Caki2 (cell line): ENCODE measurements at places on chromosomes 16 and 17. TPM values are rescaled to one million over a fixed set of nuclear protein-coding genes. Genes with fewer than 3 reads are reported as not detected.

The NDUFB10 gene
- 527 and 683 TPM in 2 replicates for total RNA-seq

The CA4 gene
- total RNA-seq = not detected in 2 replicates

DNA sequence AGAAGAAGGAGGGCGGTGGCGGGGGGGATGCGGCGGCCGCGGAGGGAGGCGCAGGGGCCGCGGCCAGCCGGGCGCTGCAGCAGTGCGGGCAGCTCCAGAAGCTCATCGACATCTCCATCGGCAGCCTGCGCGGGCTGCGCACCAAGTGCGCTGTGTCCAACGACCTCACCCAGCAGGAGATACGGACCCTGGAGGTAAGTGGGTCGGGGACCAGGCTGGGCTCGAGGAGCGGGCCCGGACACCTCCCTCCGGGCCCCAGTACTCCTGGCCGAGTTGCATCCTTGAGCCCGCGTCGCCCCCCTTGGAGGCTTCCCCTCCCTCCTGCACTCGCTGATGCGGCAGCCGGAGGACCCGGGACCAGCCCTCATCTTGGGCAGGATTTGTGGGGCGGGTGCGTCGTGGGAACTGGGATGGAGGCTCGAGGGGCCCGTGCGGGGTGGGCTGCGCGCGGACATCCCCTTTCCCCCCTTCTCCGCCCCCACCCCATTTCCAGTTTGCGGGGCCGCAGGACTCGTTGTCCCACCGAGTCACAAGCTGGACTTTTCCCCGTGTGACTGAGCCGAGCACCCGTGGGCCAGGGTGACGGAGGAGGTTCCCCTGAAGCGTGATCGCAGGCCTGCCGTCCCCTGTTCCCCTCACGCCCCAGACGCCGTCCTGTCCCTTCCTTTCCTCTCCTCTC lies 572 bp downstream of the KSR1 start:
- DNase-seq = no peak

The PRR35 gene
- not detected in 2 replicates for total RNA-seq

DNA sequence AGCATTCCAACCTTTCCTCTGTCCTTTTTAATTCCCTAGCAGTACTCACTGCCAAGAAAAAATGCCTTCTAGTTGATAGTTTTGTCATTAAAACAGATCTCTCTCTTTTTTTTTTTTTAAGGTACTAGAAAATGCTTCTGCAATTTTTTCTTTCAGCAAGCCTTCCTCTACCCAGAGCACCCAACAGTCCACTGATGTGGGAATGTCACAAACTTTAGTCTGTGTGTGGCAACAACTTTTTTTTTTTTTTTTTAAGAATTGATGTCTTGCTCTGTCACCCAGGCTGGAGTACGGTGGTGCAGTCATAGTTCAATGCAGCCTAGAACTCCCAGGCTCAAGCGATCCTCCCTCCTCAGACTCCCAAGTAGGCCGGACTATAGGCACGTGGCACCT lies 34.7 kb downstream of the CDRT15 start:
- no peak for DNase-seq

DNA sequence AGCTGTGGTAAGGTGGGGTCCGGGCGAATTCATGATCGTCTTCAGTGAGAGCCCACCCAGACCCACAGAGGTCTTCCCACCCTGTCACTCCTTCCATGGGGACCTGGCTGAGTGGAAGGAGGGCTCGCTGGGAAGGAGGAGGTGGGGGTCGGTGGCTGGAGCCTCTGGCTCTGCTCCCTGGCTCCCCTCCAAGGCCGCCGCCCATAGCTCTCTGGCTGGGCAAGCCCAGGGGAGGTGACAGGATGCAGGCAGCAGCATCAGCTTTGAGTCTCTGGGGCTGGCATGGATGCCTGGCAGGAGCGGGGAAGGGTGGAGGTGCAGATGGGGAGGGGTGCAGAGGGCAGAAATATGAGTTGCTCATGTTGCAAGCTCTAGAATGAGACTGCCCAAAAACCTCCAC lies 147.0 kb downstream of the ENGASE start:
- no peak for DNase-seq

The CDRT15L2 gene
- total RNA-seq = not detected in 2 replicates

DNA sequence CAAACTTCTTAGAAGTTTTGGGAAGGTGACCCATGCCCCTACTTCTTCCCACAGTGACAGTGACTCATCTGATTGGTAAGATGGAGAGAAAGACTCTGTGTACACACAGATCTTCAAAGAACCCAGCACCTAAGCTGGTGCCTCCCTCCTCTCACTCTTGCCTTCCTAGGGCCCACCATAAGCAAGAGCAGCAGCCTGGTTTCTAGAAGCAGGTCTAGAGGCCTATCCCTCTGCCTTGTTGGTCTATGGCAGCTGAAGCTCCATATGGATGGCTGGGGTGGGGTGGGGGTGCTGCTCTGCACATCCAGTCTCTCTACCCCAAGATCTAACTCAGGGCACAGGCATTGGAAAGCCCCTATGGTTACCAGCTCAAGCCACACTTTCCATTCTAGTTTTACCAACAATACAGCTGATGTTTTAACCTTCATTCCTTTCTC lies 47.5 kb downstream of the STAT3 start:
- no peak for DNase-seq

The SLFN14 gene
- total RNA-seq = not detected in 2 replicates

- DNase-seq = peak; percentile 54
Observed at GRCh38 chr16:27314161-27314723, 468 bp downstream of the IL4R start.

DNA sequence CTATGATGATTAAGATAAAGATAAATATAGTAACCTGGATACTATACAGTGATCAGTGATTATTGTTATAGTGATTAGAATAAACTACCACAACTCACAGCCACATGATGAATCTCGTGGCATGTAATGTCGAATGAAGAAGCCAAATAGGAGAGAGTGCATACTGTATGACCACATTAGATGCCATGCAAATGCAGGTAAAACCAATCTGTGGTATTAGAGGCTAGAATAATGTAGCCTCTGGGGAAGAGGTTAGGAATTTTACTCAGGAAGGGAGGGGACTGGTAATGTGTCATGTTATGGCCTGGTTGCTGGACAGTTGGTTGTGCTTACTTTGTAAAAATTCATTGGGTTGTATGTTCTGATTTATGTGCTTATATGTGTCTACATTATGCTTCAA lies 402.7 kb downstream of the CDH13 start:
- no peak for DNase-seq

DNA sequence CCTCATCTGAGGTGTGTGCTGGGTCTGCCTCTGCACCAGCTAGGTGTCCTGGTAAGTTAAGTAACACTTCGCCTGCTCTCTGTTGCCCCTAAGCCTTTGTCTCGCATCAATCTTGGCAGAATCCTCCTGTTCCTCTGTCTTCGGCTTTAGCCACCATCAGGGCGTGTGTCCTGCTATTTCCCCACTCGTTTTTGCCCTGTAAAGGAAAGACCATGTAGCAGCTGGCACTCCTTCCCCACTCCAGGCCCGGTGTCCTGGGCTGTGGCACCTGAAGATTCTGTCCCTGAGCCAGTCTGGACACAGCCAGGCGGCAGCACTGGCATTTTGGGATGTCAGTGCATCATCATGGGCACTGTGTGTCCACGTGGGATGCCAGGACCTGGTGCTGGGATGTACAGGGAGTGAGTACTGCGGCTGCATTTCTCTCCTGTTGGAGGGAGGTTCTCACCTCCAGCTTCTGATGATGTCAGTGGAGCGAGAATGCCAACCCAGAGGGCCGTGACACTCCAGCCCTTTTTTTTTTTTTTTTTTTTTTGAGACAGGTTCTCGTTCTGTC lies 26.2 kb upstream of the FOXK2 start:
- DNase-seq = peak; percentile 39

The TBX21 gene
- total RNA-seq = not detected in 2 replicates

DNA sequence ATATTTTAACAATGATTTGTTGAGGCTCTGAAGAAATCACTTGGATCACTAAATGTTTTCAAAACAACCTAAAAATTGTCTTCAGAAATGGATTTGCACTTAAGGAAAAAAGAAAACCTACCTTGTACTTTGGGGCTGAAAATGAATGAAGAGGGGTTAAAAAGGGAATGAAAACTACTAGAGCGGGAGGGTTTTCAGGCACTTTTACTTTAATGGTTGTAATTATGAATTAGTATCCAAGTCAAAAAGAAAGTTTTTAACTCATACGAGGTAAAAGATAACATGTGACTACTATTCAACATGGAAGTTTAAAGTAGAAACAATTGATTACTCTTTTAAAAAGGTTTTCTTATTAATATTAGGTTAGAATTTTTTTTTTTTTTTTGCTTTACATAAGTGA lies 5.1 kb downstream of the IGF2BP1 start:
- DNase-seq = no peak

The TAOK2 gene
- total RNA-seq = 57.0 and 75.8 TPM in 2 replicates

DNA sequence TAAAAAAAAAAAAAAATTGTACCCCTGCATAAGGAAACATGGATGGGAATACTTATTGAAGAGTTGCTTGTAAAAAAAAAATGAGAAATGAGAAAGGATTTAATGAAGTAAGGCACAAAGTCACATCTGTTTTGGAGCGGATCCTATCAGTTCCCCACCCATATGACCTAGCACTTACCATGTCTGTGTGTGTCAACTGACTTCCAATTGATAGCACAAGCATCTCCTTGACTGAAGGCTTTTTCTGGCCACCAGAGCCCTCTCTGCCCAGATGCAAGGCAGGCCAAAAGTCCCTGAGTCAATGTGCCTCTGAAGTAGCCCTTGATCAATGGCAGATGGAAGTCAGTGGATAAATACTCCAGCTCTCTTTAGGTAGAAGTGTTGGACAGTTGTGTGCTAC lies 13.4 kb upstream of the NLK start:
- DNase-seq = no peak

- peak; percentile 22 for DNase-seq
Observed at GRCh38 chr17:66185862-66186261, 6.1 kb downstream of the CEP112 start.

The IRX6 gene
- 0.10 TPM in 1 of 2 replicates, not detected in the other for total RNA-seq

The C16orf54 gene
- not detected in 2 replicates for total RNA-seq

GRCh38 chr16:31063843-31064611 lies 10.0 kb downstream of the ZNF668 start:
- DNase-seq = no peak
